Pons (tissue), 1 donor: ENCODE measurements at places on chromosomes 4 and X.

DNA sequence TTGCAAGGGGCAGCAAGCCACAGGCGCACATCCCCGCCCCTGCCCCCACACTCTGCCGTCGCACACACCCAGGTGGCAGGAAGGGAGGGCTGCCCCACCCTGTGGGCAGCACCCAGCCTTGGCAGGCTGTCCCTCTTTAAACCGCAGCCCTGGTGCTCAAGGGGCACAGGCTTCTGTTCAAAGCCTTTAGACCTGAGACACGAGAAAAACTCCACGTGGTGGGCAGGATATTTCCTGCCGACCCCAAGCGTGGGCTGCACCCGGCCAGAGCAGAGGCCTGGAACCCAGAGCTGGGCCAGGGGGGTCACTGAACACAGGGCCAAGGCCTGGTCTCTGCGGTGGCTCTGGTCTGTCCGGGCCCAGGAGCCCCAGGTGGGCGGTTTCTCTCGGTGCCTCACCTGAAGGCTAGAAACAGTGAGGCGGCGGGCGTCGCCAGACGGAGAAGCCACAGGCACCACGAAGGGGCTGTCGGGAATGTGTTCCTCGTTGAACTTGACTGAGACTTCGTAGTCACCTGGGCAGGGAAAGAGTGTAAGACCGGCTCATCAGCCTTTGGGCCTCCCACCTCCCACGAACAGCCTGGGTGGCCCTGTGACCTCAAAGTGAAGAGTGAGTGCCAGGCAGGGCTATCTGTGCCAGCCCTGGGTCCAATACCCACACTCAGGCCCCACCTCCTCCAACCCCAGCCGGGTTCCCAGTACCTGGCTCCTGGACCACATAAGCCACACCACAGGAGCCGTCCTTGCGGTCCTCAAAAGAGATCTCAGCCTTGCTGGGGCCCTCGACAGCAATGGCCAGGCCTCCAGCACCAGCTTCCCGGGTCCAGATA lies 23.0 kb downstream of the FLNA start:
- DNase-seq = no peak

DNA sequence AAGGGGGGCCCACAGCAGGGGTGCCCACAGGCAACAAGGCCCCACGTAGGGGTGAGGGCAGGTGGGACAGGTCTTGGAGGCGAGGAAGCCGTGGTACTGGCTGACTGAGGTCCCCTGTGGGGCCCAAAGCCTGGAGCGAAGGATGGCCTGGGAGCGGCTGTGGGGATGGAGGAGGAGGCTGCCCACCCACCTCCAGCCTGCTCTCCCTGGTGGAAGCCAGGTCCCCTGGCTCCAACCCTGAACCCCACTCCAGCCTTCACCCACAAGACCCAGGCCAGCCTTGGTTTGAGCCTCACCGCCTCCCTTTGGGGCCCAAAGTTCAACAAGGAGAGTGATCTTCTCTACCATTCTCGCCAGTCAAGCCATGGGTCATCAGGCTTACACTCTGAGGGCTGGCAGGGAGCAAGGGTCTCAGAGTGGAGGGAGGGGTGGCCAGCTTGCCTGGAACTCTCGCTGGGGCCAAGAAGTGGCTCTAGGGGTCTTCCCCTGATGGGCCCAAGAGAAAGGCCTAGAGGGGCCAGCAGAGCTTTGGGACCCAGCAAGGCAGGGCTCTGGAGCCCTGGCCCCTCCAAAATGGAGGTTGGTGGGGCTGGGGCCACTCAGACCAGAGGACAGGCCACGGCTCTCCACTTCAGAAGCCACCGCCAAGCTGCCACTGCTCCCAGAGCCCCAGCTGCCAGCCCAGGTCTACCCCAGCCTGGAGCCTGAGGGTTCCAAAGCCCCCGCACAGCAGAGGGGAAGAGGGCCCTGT lies 5.0 kb downstream of the PNCK start:
- DNase-seq = no peak

GRCh38 chrX:144730471-144730870 lies 516.8 kb upstream of the SPANXN1 start:
- no peak for DNase-seq

DNA sequence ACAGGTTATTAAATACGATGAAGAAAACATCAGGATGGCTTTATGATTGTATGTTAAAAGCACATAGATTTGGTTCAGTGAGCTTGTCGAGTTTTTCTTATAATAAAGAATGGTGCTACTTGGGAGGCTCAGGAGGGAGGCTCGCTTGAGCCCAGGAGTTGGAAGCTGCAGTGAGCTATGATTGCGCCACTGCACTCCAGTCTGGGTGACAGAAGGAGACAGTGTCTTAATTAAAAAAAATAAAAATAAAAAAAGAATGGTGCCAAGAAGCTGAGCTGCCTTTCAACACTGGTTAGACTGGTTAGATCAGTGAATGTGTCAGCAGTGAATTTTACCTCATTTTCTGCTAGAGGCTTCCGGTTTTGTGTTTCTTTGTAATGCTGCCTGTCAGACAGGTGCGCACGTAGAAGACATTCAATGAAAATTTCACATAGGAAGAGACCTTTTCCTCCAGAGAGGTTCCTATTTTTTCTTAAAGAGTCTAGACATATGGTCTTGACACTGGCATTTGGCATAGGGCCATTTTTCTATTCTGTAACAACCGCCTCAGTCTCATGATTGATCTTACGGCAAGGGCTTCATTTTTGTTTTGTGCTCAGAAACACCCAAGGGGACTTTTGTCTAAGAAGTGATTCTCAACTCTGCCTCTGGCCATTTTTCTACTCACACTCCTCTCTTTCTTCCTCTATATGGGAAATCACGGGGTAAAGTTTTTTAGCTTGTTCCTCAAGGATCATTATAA lies 15.0 kb upstream of the ARSF start:
- DNase-seq = no peak

DNA sequence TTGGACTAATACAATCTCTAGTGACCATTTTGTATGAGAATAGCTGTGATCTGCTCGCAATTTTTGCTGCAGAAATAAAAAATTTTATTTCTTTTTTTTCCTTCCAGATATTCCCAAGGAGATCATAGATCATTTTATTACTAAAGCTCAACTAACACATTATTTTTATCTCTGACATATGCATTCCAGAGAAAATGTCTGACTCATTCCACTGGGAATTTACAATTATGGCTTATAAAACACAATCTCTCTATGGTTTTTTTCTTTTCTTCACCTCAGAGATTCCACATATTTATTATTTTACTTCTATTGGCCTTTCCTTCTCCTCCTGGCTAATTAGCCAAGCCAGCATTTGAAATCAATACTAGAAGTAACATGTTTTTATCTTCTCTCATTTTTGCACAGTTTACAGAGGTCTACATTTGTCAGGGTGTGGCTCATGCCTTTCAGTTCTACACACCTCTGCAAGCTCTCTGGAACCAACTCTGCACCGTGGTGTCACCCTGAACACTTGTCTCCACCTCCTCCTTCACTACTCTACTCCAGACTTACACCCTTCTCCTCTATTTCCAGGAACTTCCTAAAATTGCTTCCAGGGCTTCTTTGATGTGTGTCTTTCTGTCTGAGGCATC lies 59.8 kb upstream of the GPM6A start:
- DNase-seq = no peak

- DNase-seq = no peak
Observed at GRCh38 chr4:127648061-127648460, 15.3 kb downstream of the INTU start.
